ENCODE measurements at places on chromosomes 4 and X.
A peak's percentile ranks its signal among the peaks of the same experiment; 100 is the strongest.

GRCh38 chr4:61212788-61213187, 12.7 kb downstream of the ADGRL3 start:
- DNase-seq, result no peak

DNA sequence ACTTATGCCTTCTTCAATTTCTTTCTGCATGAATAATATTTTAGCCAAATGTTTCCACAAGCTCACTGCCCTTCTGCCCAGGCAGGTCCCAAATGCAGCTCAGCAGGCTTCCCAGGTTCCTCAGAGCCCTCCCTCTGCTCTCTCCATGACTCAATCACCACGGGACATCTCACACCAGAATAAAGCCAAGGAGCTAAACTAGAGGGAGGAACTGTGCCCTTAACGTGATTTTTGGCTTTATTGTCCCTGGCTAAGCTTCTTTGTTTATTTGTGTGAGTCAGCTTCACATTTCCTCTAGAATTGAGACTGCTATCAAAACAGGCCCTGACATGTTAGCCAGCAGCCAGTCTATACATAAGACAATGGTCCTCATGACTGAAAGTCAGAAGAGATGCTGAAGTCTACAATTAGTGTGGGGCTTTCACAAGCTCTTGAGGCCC, 186.4 kb upstream of the GALNT7 start:
- DNase-seq, result peak; percentile 28

DNA sequence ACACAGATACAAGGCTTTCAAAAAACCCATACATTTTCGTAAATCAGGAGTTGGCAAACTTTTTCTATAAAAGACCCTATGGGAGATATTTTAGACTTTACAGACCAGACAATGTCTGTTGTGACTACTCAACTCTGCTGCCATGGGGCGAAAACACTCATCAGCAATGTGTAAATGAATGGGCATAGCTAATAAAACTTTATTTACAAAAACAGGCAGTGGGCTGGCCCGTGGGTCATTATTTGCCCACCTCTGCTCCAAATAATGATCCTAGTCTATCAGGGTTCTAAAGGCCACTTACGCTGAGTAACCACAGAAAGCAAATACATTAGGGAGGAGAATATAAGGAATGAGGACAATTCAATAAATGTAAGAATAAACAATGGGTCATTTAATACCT, 43.9 kb upstream of the ACSL4 start:
- DNase-seq, result no peak

GRCh38 chrX:16643176-16643575, 6.8 kb upstream of the S100G start:
- DNase-seq, result no peak

DNA sequence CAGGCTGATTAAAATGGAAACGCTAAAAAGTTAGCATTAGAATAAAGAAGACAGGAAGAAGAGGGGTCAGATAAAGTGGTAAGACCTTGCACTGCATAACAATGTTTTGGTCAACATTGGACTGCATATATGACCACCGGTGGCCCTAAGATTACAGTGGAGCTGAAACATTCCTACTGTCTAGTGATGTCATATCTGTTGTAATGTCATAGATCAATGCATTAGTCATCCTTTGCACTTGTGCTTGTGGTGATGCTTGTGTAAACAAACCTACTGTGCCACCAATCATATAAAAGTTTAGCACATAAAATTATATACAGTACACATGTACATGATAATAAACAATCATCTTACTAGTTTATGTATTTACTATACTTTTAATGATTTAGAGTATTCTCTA, 73.0 kb downstream of the TMEM165 start:
- no peak for DNase-seq

DNA sequence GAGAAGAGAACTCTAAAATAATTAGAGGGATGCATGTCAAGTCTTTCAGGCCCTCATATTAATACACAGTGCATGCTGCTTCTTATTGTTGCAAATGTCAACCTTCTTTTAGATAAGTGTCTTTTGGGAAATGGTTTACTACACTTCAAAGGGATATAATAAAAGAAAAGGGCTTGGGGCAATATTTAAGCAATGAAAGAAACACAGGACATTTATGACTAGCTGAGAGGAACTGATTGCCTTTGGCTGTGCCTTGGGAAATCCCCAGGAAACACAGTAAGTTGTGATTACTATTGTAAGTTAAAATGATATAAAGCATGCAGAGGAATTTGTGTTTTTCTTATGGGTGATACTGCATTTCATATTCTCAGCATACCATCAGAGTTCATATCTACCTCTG, 1036.2 kb upstream of the GRID2 start:
- DNase-seq, result no peak

GRCh38 chr4:7767526-7767925, 172.1 kb downstream of the AFAP1 start:
- DNase-seq, result no peak

DNA sequence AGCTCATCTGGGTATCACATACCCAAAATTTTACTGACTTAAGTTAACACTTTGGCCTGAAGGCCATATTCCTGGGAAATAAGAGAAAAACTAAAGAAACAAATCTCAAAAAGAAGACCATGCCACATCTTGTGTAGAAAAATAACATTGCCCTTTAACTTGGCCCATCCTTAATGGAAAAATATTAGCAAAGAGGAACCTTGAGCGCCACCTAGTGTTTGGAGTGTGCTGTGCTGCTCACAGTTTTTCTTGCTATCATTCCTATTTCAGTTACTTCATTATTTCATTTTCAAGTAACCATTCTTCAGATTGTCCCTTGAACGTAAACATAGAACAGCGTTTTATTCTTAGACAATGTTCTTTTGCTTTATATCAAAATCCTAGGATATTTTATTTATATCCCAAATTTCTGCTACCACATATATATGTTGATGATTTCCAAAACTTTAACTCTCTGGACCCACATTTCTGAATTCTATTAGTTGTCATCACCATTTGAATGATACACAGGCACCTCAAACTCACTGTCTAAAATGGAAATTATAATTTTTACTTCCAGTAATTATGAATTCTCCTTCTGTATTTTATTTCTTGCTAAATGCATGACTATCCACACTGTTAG, 999.0 kb upstream of the ADGRL3 start:
- DNase-seq, result no peak

All from thoracic aorta (tissue), 2 donors.